ENCODE measurements at places on chromosomes 12 and 14.

- DNase-seq, result no peak
Measured at GRCh38 chr14:55301437-55302121, 30.4 kb downstream of the FBXO34 start.

GRCh38 chr14:94401083-94401482 lies 12.7 kb upstream of the SERPINA1 start:
- no peak for DNase-seq

DNA sequence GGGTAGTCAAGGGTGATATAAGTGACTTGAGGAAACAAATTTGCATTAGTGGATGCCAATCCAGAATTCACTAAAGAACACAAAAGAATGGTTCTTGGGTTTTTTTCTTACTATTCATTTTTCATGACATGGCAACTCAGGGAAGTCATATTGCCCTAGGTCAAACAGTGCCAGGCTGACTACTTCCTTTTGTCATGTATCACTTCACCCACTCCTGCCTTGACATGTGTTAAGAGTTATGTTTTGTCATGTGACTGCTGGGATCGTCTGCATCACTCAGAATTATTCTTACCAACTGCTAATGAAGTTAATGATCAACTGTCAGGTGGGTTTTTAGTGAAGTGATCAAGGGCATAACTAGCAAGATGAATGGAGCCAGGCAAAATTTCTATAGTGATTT lies 74.2 kb downstream of the PRORP start:
- no peak for DNase-seq

GRCh38 chr12:68821357-68822188 lies 13.6 kb downstream of the MDM2 start:
- no peak for DNase-seq

DNA sequence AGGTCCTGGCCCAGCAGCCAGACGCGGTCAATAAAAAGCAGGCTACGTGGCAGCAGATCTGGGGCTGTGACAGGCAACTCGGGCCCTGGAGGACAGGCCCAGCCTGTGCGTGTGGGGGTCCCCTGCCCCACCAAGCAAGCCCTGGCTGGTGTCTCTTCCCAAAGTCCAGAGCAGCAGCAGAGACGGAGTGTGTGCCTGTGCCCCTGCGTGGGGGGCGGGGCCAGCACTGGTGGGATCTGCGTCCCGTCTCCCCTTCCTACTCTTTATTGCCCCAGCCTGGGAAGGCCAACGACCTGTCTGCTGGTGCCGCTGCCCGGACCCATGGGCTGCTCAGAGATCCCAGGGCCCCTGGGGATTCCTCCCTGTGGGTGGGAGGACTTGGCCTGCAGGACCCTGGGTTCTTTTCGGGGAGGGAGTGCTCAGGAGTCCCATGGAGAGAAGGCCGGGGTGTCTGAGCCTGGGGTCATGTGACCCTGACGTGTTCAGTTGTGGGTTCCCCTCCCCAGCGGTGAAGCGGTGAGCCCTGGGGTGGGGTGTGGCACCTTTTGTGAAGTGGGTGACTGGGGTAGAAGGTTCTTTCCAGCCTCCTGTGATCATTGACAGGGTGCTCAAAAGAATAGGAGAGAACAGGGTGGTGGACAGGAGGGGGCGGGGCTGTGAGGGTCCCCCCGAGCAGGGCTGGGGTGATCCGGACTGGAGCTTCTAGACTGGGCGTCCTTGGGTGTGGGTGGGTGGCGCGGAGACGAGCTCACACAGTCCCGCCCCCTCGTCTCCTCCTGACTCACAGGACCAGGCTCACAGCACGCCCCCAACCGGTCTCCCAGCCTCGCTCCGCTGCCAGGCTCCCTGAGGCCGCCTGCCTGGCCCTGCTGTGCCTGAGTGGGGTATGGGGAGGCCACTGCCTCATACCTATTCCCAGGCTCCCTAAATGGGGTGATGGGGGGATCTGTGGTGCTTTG lies 22.4 kb downstream of the ASPG start:
- DNase-seq, result no peak

GRCh38 chr14:68308726-68309520 lies 483.9 kb downstream of the ZFP36L1 start:
- no peak for DNase-seq

DNA sequence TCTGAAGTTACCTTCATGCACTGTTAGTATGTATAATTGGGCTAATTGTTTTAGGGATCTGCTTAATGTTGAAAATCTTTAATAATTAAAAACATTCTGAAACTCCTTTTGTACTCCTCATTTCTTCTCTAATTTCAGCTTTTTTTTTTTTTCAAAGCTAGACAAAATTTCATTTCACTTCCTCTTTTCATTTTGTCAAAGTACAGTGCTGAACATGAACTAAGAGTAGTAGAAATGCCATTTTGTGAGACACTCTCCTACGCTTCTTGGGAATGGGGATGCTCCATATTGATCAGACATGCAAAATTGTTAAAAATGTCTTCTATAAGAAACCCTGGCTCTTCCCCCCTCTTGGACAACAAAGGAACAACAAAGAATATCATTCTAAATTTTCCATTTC lies 1.7 kb downstream of the ABCD2 start:
- DNase-seq, result no peak

- no peak for DNase-seq
Measured at GRCh38 chr12:2582631-2583030, 212.1 kb upstream of the FKBP4 start.

DNA sequence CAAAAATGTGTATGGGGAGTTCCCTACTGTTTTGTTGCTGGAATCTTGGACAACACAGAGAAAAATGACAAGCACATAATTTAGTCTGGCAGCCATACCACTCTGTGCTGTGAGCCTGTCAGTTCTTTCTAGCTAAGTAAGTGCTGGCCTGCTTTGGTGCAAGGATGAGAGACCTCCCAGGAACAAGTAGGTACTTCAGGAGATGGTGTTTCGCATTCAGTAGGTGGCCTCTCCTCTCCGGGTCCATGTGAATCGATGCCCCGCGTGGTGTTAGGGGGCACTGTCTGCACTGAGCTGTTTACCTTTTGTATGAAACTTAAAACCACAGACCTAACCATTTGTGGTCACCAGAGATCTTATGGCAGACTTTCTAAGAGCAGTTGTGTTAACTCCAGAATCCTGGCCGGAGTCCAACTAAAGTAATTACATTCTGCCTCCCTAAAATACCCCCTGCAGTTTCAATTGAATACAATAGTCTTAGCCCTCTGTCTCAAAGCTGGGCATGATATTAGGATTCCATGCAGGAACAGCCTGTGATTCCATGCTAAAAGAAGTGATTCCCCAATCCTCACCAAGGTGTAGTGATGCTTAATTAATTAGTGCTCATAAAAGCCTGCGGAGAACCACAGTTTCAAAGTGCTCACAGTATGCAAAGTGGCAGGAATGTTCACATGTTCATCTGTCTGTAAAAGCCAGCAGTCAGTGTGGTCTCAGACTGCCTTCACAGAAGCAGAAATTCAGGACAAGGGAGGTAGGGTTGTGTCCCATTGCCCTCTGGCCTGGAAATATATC lies 64.2 kb downstream of the LLPH start:
- DNase-seq, result no peak

DNA sequence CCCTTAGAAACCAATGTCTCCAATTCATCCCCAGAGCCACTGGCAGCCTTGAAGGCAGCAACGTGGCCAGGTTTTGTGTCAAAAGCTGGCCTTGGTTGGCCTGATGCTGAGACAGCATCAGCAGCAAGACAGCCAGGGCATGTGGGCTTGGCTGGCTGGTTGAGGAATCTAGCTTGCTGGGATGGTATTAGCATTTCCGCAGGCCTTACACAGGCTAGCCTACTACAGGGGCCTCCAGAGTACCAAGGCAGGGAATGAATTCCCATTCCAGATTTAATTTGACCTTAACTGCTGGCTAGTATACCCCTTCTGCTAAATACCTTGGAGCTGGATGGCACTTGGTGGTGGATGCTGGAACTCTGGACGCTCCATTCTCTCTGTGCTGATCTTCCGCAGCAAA lies 15.8 kb downstream of the NGDN start:
- DNase-seq, result no peak

DNA sequence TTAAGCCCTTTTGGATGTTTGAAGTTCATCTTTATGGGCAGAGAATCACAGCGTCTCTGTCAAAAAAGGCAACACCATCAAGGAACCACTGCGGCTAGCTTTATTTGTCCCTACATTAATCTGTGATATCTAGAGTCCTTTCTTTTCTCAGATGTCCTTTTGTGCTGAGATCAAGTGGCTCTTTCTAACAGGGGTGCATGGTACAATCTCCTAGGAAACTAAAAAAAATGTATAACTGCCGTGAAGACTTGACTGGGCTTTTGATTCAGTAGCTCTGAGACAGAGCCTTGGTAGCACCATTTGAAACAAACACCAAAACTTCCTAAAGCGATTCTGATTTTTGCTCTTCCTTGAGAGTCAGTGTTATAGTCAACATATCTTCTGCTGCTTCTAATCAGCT lies 33.3 kb downstream of the KCNK13 start:
- DNase-seq, result no peak

GRCh38 chr12:39675263-39675662 lies 55.7 kb upstream of the ABCD2 start:
- DNase-seq, result no peak

GRCh38 chr14:77809011-77809410 lies 9.1 kb downstream of the ADCK1 start:
- DNase-seq, result no peak

- DNase-seq, result no peak
Measured at GRCh38 chr14:69877492-69877891, 1.7 kb upstream of the SMOC1 start.

DNA sequence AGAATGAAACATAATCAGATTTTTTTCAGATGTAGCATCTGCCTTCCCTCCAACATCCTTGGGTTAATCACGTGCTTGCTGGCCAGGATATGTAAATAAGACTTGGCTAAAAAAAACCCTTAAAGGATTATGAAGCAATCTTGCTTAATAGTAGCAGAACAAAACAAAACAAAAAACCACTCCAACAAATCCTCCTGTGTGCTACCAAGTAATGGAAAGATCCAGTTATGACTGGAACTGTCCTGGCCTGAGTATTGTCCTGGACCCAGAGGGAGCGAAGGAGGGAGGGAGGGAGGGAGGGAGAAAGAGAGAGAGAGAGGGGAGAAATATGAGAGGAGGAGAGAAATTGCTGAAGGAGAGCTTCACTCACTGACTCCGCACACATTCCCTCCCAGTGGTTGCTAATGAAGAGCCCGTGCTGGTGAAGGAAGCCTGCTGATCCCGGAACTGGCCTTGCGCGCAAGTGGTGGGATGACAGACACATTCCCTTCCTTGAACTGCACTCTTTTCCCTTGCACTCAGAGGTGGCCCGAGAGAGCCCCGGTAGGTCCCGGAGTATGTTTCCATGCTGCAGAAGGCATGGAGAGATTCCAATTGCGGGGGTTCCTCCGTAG lies 57.2 kb downstream of the HMGA2 start:
- no peak for DNase-seq

- peak; percentile 19 for DNase-seq
Measured at GRCh38 chr12:4909734-4910501, at the start of gene KCNA1. Gene KCNA1, plus strand, starts transcription at chr12:4909905. Its CDS starts 1,474 bp downstream, at chr12:4911379.

GRCh38 chr14:65838565-65838964 lies 426.0 kb downstream of the FUT8 start:
- no peak for DNase-seq

- DNase-seq, result no peak
Measured at GRCh38 chr12:42704340-42704739, 114.8 kb upstream of the PRICKLE1 start.

- DNase-seq, result no peak
Measured at GRCh38 chr12:124553862-124554428, 13.5 kb downstream of the NCOR2 start.

DNA sequence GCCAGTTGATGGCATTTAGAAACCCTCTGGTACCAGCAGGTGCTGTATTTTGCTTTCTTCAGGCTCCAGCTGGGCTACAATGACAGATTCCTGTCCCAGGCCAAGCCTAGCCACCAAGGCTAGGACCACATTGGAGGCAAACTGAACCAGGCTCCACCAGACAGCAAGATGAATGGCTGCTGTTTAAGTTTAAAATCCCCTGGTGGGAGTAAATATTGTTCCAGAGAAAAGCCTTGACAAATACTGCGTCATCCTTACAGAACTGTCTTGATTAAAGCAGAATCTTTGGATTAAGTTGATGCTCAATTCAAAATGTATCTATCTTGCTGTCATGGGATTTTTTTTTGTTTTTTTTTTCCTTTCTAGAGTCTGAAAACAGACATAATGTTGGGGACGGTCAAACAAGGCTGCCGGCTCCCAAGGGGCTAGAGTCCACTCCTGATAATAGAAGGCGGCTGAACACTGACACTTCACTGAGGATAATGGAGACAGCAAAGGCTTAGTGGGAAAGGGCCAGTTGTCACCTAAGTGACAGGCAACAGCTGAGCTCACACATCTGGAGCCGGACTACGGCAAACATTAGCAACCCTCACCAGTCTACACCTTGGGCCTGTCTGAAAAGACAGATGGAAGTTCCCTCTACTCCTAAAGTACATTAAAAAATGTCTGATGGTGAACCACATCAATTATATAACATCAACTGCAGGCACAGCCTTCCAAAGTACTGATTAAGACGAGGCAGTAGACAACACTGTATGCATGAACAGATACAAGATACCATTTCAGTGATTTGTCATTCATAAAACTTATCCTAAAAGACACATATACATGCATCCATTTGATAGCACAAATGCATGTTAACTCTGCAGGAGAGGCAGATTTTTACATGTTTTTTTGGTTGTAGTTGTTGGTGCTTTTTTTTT lies 1.7 kb downstream of the PRICKLE1 start:
- no peak for DNase-seq

GRCh38 chr12:109581334-109581691 lies 7.7 kb downstream of the MVK start:
- no peak for DNase-seq

- no peak for DNase-seq
Measured at GRCh38 chr12:114406984-114407841, 1.3 kb upstream of the TBX5 start.

GRCh38 chr14:21680072-21680471 lies 6.5 kb upstream of the OR4E1 start:
- DNase-seq, result no peak

- peak; percentile 74 for DNase-seq
Measured at GRCh38 chr14:103078420-103078749, 5.6 kb upstream of the LBHD2 start.

DNA sequence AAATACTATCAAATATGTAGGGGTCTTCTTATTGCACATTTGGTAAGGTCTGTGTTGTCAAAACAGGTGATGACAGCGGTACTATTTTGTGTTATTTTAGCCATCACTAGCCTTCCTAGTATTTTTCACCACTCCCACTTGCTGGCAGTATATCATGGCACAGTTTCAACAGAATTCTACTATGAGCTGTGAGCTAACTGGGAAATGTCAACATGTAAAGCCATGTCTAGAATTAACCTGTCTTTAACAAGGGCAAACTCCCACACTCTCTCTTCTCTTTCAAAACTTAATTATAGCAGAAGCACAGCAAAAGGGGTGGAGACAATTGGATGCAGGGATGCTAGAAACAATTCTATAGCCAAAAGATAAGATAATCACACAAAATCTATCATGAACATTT lies 253.4 kb downstream of the PAX9 start:
- DNase-seq, result no peak

DNA sequence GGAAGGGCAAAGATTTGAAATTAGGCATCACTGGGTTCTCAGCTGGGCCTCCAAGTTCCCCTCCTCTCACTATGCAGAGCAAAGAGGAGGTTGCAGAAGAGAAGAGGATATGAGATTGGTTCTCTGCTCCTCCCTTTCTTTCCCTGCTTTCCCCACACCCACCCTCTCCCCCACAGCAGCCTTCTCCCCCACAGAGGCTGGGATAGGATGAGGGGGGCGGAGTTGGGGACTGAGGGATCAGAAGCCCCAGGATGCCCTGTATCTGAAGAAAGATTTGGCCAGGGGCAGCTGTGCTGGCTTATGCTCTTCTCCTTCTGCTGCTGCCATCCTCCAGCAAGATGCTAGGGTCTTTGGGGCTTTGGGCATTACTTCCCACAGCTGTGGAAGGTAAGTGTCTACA lies at the start of gene AMHR2:
AMHR2 (plus strand) TSS at position 259 of the 400 bp plus-strand sequence; CDS start at position 339, 80 bp downstream.
- no peak for DNase-seq

Data from activated naive CD4-positive, alpha-beta T cell treated with anti-CD3 and anti-CD28 coated beads, Interleukin-2, amount 50 U/mL, for 16 hours (primary cell).